ENCODE measurements at places on chromosomes 3 and 15.

DNA sequence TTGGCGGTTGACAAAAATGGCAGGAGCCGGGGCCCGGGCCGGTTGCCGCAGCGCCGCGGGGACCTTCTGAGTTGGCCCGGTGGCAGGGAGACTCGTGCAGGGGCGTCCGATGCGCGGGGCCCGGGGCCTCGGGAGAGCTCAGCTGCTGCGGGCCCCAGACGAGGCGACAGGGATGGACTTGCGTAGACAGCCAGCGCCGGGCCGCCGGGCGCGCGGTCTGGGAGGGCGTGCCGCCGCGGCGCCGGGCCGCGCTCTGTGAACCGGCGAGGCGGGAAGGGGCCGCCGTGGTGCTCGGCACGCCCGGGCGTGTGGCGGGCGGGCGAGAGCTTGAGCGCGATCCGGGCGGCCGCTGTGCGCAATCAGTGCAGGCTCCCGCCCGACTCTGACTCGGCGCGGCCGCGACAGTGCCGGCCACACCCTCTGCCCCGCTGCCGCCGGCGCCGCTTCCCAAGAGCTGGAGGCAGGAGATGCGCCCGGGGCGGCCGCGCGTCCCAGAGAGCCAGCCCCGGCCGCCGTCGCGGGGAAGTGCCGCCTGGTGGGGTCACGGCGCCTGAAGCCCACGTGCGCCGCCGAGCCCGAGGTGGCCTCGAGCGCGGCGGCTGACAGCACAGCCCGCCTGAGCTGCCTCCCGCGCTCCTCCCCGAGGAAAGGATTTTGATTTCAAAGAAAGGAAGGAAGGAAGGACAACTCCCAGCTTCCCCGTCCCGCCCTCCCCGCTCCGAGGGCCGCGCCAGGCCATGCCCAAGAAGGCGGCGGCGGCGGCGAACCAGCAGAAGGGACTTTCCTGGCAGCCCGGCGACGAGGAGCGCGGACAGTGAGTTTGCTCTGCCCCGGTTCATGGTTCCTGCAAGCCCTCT, 657 bp downstream of the TLNRD1 start:
- no peak for DNase-seq

DNA sequence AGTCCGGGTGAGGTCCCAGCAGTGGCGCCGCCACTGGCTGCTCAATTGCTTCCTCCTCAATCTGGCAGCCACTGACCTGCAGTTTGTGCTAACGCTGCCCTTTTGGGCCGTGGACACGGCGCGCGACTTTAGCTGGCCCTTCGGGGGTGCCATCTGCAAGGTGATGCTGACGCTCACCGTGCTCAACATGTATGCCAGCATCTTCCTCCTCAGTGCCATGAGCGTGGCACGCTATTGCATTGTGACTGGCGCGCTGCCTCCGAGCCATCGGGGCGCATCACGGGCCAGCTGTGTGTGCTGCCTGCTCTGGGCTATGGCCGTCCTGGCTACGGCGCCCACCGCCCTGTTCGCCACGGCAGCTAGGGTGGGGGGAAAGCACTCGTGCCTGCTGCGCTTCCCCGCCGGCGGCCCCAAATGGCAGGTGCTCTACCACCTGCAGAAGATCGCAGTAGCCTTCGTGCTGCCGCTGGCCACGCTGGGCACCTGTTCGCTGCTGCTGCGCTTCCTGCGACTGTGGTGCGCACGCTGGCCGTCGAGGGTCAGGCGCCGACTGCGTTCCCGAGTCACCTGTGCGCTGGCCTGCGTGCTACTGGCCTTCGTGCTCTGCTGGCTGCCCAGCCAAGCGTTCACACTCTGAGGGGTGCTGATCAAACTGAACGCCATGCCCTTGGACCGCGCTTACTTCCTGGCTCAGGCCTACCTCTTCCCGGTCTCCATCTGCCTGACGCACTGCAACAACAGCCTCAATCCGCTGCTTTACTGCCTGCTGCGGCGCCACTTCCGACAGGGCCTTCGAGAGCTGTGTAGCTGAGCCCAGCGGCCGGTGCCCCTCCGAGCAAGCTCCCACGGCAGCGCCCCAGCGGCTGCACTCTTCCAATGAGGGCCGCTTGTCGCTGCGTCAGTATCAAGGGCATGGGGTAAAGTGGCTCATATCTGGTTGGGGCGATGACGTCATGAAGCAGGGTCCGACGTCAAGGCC, 20.3 kb upstream of the ADAMTS7 start:
- DNase-seq = no peak

GRCh38 chr3:109804697-109805096, 467.4 kb upstream of the DPPA4 start:
- no peak for DNase-seq

DNA sequence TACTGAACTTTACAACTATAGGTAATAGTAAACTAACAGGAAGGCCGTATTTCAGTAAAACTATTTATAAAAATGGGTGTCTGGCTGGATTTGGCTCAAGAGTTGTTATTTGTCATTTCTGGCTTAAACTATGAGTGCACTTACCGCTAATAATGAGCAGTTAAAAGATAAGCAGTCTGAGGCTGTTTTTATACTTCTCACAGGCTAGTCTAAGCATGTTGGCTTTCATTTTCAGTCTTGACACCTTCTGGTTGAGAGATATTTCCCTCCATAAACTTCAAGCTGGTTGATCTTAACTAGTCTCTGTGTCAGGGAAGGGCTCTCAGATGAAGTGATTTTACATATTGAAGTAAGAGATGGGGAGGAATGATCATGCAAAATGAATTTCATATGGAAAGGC, 96.1 kb downstream of the RSRC1 start:
- no peak for DNase-seq

GRCh38 chr15:59410391-59410896, 27.5 kb upstream of the FAM81A start:
- no peak for DNase-seq

DNA sequence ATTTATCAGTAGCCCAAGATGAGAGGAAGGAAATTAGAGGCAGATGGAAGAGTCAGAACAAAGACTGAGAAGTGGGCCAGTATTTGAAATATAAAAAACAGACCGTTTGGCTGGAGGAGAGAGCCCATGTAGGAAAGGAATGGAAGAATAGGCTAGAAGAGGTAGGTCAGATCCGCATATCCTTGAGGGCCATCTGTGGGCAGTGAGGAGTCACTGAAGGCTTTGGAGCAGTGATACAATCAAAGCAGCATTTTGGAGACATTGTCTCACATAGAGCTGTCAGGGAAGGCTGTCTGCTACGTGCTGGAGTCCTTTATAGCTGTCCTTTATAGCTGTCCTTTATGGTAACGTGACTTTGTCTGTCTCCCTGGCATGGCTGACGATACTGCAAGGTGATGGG, 92.0 kb upstream of the VEPH1 start:
- DNase-seq = no peak

DNA sequence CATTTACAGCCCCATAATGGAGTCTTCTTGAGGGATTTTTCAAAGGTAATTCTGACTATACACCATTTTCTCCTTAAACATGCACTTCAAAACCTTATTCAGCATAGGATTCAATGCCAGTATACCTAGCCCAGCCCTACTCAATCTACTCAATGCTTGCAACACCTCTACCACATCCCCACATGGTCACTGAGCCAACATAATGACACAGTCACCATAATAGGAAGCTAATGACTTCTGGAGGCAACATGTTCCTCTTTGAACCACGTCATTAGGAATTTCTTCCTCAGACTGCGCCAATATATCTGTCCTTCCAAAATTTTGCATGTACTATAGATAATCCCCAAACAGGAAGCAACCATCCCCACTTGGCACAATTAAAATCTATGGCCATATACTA, 153.9 kb upstream of the SETMAR start:
- no peak for DNase-seq

DNA sequence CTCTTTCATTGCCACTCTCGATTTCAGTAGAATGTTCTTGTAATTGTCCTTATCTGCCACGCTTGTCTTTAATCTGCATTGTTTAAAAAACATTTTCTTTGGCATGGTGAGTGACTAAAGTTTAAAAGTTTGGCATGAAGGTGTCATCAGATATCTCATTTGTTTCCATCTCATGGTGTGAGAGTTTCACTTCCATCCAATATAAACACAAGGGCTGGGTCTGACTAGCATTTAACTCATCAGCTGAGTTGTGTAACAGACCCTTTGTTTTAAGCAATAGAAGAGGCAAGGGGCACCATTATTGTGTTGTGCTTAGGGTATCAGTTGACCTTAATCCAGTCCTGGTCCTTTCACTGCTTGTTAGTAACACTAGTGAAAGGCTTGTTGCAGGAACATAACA, 49.9 kb upstream of the IL12A start:
- DNase-seq = peak; percentile 22

DNA sequence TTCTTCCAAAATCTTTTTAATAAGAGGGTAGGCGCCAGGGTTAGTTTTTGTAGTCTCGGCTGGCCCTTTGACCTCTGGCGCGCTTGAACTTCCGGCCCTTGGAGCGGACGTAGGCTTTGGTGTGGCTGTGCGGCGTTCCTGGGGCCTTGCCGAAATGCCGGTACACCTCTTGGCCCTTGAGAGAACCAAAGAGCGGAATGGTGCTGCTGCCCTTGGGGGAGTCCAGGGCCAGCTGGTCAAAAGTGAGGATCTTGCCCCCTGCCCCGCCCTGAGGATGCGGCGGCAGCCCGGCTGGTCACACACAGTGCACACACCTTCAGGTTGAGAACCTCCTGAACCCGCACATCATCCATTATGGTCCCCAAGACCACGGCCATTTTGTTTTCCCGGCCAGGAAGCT, 20.0 kb upstream of the CHRNB4 start:
- DNase-seq = no peak

DNA sequence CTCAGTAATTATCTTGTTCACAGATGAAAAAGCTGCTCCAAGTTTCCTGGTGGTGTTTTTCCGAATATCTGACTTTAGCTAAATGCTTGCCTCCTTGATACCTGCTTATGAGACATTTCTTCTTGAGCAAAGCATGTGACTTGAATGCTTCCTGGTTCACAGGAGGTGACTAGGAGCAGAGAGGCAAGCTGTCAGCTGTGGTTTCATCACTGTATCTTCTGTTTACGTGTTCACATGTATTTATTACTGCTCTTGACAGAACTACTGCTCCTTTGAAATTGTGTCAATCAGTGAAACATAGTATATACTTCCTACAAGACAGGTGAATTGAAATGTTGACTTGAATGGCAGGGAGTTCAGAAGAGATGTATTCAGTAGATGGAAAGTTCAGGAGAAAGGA, 8.9 kb upstream of the SPPL2A start:
- DNase-seq = no peak

GRCh38 chr15:27330326-27330725, 359.3 kb downstream of the GABRG3 start:
- no peak for DNase-seq

DNA sequence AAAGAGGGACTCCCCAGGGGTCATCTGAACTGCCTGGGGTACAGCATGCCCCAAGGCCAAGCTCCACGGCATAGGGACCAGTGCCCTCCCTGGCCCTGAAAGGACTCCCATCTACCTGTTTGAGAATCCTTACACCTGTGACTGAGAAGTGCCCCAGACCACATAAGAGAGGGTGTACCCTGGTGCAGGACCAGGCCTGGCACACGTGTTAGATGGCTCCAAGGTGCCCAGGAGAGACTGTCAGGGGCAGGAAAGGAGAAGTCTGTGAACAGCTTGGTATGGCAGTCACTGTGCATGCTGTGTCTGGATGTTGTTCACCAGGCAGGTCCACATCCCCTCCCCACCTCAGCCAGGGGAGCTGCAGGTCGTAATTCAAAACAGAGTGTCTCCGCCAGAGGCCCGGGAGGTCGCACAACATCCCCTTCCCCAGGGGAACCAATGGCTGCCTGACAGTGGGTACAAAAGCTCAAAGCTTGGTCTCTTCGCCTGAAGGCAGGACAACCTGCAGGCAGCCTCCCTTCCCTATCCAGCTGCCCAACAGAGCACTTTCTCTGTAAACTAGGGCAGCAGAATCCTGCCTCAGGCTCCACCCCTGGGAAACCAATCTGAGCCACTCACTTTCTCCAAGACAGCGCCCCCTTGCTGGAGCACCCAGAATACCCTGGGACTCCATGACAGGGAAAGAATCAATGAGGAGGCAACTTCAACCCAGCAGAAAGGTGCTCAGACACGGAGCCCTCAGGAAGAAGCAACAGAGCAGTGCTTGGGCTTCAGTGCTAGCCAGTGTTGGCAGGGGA, 3.9 kb downstream of the NUP210 start:
- no peak for DNase-seq

GRCh38 chr3:101278727-101279126, 41.6 kb downstream of the IMPG2 start:
- no peak for DNase-seq

DNA sequence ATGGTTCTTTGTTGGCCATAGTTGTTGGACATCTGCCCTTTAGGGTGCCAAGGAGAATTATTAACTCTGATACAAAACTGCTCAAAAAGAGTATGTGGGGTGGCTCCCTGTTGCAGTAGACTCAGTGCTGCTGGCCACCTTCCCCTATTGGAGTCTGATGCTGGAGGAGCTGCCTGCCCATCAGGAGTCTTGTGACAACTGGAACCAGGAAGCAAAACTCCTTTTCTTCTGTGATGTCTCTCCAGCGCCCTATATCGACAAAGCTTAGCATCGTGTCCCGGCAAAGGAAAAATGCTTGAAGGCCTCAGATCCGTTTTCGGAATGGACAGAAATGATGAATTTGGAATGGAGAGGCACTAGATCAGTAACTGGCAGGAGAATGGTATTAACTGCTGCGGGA, 23.5 kb downstream of the PAK2 start:
- no peak for DNase-seq

DNA sequence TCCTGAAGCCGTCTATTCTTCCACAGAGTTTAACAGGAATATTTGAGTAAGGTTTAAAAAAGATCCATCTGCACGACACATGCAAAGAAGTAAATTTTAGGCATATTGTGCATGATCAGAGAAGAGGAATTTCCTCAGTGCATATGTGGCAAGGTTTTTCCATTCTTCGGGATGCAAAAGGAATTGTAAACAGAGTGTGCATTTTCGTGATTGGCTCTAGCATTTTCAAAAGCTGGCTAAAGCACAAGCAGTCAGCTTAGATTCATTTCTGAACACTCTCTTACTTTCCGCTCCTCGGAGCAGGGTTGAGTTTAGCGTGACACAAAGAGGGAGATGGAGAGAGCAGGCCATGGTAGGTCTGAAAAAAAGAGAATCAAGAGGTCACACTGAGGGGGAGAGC, 128.2 kb downstream of the ADAMTS9 start:
- no peak for DNase-seq

DNA sequence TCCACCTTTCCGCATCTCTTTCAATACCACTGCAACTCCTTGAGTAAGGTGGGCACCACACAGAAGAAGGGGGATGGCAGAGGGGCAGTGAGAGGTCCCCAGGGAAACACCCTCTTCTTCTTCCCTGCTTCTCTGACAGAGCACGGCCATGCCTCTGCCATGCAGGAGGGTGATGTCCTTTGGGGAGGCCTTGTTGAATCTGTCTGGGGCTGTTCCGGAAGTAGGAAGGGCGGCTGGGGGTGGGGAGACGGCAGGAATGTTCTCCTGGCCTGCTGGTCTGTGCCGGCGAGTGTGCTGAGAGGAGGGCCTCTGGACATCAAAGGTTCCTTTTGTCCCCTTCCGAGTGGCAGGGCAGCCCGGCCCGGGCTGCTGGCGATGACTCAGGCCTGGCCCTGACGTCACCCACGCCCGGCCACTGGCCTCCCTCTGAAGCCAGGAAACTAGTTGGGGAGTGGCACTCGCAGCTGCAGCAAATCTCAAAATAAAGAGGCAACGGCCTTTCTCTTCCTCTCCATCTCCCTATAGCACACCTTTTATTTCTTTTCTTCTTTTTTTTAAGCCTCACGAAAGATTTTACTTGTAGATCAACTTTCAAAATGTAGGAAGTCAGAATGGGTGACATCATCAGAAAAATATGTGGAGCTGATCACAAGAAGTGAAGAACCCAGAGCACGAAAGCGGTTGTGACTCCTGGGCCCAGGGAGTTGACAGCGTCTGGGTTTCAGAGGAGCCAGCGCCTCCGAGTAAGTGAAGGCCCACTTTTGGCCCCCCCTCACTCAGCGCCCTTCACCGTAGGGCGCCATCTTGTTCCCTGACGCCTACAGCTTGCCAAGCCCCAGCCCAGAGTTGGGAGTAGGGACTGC, at the start of gene ZBTB38:
TSS of gene ZBTB38 (plus strand) at position 443 of the 863 bp plus-strand sequence. CDS start 73,885 bp downstream, outside the sequence.
- DNase-seq = peak; percentile 80
